ENCODE measurements at places on chromosomes 2 and 18.

- no peak for DNase-seq
Measured at GRCh38 chr2:191611614-191612013, 66.3 kb upstream of the NABP1 start.

DNA sequence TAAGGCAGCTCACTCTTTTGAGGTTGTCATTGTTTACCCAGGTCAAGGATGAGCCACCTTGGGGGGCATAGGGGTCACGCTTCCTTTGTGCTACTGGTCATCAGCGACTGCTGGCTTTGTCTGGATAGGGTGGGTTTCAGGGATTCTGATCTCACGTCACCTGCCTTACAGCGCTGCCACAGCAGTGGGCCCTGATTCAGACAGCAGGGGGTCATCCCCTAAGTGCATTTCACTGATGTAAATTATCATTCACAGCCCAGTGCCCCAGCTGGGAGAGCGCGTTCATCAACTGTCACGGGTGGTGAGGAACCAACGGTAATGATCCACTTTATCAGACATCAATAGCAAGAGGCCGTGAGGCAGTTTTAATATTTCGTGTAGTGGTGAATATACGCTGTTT is 291.2 kb downstream of the NEDD4L start:
- DNase-seq = no peak

- DNase-seq = no peak
Measured at GRCh38 chr2:214328941-214329340, 81.9 kb upstream of the VWC2L start.

- DNase-seq = no peak
Measured at GRCh38 chr2:50956886-50957285, 75.0 kb downstream of the NRXN1 start.

- no peak for DNase-seq
Measured at GRCh38 chr2:134411828-134412638, 158.2 kb downstream of the MGAT5 start.
